ENCODE measurements at places on chromosomes 16 and 17.

- DNase-seq: no peak
These were observed 66.9 kb downstream of the IRX3 start for GRCh38 chr16:54219709-54220108.

- DNase-seq: no peak
These were observed 737 bp downstream of the NUDT16L1 start for GRCh38 chr16:4693956-4694641.

- no peak for DNase-seq
These were observed 3.3 kb upstream of the CSNK2A2 start for GRCh38 chr16:58201163-58201562.

DNA sequence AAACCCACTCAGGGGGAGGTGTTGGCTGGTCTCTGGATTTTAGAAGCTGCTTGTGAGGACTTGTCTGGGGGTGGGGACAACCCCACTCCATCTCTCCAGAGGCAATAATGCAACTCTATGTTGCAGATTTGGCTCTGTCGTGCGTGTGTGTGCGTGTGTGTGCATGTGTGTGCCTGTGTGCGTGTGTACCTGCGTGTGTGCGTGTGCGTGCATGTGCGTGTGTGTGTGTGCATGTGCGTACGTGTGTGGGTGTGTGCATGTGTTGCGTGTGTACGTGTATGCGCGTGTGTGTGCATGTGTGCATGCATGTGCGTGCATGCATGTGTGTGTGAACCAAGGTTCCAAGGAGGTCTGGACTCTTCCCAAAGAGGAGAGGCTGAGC lies 120.4 kb upstream of the LHX1 start:
- no peak for DNase-seq

DNA sequence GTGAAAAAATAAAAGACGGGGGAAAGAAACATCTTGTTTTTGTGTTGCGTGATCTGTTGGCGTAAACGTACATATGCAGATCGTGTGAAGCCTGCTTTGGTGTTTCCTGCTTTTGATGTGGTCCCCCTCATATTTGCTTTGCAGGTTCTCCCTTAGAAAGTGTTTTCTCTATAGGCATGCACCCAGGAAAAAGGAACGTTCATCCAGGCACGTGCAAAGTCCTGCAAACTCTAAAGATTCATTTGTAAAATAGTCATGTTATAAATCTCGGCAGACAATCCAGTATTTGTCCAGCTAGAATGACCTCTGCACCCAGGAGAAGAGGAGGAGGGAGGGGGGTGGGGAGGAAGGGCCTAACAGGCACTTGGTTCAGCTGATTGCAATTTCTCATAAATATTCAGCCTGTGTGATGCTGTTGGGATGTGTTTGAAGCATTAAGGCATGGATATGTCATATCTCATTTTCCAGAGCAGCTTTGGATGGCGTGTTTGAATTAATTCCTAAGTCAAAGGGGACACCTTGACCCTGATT lies 40.3 kb upstream of the DDX52 start:
- no peak for DNase-seq

DNA sequence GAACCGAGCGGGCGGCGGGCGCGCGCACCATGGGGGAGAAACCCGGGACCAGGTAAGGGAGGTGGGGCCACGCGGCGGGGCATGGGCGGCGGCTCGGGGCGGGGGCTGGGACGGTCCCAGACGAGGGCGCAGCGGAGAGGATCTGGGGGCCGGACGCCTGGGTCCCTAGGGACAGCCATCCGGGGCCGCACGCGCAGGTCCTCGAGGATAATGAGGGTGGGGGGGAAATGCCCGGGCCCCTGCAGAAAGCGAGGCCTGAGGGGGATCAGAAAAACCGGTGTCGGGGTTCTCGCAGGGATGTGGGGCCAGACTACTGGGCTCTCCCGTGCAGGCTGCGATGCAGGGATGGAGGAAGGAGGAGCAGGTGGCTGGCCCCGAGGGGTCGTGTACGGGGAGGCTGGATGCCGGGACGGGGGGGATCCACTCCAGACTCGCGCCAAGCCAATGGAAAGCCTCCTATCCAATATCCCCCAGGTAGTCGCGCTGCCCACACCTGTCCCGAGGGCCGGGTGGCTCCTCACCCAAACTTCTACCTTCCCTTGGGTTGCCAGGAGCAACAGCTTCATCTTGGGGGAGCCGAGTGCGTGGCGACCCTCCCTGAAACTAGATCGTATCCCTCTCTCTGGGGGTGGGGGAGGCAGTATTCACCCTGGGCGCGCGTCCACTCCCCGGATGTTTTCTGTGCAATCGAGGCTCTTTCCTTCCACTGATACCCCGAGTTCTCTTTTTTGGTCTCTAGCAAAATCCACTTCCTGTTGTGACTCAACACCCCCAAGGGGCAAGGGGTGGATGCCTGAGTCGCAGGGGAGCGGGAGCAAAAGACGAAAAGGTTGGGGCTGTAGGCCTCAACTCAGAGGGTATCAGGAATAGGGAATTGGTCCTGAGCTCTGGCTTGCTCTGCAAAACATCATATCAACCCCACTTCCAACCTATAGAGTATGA lies 532 bp downstream of the ARRB2 start:
- no peak for DNase-seq

DNA sequence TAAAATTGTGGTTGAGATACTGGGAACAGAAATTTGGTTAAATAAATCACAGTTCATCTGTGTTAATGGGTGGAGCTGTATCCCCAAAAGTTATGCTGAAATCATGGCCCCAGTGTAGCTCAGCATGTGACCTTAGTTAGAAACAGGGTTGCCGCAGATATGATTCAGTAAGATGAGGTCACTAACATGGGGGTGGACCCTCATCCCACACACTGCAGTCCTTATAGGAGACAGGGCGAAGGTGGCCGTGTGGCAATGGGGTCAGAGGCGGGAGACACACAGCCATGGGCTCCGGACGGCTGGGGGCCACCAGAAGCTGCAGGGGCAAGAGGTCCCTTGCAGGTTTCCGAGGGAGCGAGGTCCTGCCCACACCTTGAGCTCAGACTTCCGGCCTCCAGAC lies 10.7 kb downstream of the GALNS start:
- DNase-seq: no peak

DNA sequence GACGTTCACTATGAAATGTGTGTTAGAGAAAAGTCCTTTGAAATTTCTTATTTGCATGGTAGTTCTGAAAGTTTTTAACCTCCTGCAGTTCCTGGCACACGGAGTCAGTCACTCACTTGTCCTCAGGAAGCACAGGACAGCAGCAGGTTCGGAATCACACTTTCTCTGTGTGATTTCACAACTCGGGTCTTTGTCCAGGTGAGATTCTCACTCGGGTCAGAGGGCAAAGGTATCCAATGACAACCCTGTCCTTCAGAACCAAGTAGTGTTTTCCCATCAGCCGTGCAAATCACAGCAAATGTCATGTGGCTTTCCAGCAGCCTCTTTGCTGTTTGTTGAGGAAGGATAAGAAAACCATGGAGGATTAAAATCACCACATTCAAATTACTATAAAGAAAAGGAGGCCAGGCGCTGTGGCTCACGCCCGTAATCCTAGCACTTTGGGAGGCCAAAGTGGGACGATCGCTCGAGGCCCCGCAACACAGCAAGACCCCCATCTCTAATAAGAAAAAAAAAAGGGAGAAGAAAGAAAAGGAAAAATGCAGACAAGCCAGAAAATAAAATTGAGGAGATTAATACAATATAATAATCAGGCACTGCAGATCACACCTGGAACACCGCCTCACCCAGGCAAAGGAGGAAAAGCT lies 22.0 kb downstream of the ADCY9 start:
- DNase-seq: no peak

GRCh38 chr17:82983510-82984248 lies 95.7 kb upstream of the METRNL start:
- DNase-seq: no peak

GRCh38 chr16:87414251-87414680 lies 22.1 kb downstream of the MAP1LC3B start:
- no peak for DNase-seq

DNA sequence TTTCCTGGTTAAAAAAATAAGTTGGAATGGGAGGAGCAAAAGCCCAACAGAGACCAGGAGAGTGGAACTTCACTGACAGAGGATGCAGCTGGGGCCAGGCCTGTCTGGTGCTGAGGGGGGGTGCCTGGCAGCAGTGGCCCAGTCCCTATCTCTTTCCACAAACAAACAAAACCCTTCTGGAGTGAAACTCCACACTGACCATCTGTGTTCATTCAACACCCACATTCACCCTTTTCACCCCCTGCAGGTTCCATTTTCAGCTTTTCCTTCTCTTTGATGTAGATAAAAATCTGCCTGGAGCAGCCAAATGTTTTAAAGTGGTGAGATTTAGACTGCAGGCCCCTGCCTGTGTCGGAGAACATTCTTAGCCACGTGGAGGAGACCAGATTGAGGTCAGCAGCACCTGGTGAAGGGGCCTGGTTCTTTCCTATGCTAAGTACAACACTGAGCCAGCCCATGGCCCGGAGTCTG lies 161.4 kb upstream of the CDH11 start:
- no peak for DNase-seq

DNA sequence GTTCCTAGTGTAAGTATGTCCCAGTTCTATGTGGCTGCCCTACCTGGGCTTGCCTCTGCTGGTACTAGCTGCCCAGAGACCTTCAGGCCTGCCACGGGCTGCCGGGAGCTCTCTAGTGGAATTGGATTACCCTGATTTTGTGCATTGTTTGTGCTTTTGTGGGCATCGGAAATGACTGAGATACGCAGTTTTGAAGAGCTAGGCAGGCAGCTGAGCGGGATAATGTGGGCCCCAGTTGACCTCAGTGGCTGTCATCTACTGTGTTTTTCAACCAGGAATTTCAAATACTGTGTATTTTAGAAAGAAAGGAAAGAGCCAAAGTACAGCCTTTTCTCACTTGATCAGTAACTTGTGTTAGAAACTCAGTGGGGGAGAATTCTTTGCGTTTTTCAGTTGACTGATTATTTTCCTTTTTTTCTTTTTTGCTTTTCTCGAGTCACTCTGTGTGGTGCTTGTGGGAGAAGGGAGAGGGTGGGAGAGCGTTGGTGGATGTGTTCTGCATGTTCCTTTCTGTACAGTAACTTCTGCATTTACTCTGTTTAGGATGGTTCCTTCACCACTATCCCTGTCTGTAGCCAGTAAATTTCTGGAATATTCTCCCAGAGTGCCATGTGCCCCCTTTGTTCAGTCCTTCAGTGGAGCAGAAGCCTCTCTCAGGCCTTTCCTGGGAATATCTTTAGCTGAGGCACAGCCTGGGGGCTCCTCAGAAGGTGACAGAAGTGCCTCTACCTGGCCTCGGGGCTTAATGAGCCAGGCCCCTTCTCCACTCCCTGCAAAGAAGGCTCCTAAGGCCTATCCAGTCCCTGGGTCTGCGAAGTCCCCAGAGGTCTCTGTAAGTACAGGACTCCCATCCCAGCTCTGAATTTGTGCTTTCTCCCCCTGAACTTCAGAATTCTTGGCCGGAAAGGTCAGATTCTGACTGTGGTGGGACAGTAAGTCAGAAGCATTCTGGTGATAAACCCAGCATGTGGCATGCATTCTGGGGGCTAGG lies 15.0 kb upstream of the SLC12A3 start:
- no peak for DNase-seq

GRCh38 chr16:637081-638018 lies 1.2 kb upstream of the METTL26 start:
- no peak for DNase-seq

DNA sequence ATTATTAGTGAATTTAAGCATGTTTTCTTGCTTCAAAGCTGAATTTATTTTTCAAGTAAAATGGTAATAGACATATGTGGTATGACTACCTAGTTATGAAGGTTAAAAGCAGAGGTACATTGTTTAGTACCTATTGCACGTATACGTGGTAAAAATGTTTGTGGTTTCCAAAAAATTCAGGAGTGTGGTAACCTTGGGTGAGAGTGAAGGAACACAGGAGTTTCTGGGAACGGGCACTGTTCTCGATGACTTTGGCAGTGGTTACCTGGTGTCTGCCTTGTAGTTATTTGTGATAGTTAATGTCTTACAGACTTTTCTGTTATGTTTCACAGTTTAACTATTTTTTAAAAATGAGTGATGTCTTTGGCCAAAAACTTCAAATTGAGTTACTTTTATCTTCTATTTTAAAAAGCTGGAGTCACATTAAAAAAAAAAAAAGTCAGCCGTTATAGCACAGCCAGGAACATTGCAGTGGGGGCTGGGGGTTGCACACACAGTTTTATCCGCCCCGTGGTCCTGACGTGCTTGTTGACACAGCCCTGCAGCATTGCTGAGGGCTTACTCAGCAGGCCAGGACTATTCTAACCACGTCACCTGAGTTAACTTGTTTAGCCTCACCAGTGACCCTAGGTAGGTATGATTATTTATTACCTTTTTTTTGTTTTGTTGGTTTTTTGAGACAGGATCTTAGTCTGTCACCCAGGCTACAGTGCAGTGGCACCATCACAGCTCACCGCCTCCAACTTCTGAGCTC lies 10.9 kb downstream of the JPT2 start:
- DNase-seq: no peak

DNA sequence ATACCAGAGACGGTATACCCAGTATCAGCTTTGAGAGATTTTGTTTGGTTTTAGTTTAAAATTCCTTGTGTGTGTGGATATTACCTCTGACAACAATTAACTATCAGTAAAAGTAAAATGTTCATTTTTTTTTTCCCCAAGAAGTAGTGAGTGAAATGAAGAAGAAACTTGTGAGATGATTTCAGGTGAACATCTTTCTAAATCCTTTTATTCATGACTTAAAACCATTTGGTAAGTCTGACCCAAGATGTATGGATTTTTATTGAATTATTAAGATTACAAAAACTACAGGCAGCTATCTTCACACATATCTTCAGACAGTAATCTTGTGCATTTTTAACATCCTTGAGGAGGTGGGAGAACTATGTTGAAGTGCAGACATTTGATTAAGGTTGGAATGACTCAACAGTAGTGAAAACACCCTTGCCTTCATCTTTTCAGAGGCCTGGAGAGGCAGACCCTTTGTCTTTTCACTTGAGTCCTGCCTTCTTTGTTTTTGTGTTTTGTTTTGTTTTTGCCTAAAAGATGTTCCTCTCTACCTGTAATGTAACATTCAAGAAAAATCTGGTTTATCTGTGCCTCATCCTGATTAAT lies 240.3 kb upstream of the TBX2 start:
- DNase-seq: no peak

GRCh38 chr16:75570396-75571065 lies 4.4 kb downstream of the GABARAPL2 start:
- no peak for DNase-seq

- DNase-seq: no peak
These were observed 392.2 kb downstream of the CPPED1 start for GRCh38 chr16:12411516-12411915.

GRCh38 chr17:66702106-66702936 lies 132.6 kb upstream of the CACNG5 start:
- DNase-seq: no peak

GRCh38 chr16:14017886-14018285 lies 53.2 kb upstream of the MRTFB start:
- no peak for DNase-seq

Data from SK-N-MC (cell line).